ENCODE measurements at places on chromosomes 16 and 17.

GRCh38 chr17:80604009-80604669 lies 59.5 kb downstream of the RPTOR start:
- DNase-seq = no peak

DNA sequence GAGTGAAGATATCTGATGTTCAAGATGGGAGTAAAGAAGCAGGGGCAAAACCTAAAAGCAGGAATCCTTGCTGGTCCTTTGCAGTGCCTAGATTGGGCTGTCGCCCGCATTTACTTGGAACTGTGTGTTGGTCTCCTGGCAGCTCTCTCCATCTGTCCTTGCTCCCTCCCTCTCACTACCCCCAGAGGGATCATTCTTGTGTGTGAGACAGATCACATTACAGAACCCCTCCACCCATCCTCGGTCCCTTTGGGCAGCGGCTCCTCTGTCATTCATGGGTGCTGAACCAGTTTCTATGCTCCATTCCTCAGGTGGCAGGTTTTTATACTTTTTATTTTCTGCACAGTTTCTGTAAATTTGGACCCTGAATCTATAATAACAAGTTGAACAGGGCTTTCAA lies 99.4 kb upstream of the MYOCD start:
- no peak for DNase-seq

GRCh38 chr17:27368151-27368795 lies 74.4 kb downstream of the WSB1 start:
- peak; percentile 18 for DNase-seq

DNA sequence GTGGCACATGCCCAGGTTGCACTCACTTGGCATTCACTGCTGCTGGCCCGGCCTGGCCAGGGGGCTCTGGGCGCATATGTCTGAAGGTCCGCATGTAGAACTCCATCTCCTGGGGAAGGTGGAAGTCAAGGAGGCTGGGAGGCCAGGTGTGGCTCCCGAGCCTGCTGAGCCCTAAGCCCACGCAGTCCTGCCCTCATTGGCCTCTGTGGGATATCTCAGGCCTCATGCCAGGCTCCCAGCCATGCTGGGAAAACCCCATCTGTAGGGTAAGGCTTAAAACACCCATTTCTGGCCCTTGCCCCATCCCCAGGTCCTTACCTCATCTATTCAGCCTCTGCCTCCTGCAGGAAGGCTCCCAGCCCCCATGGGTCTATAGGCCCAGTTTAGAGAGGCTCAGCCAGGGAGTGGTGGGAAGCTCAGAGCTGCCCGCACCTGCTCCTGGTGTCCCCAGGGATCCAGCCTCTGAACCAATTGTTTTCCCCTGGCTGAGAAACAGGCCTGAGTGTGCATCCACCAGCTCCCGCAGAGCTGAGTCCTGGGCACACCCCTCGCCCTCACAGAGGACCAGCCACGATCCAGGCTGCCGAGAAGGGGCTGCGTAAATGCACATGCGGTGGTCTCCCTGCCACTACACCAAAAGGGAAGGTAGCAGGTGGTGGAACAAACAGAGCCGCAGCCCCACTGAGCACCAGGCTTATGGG lies 2.3 kb upstream of the TPPP3 start:
- DNase-seq = no peak

GRCh38 chr17:67784364-67785121 lies 40.8 kb upstream of the BPTF start:
- no peak for DNase-seq

GRCh38 chr17:42389899-42390298 lies 1.7 kb upstream of the STAT3 start:
- no peak for DNase-seq

DNA sequence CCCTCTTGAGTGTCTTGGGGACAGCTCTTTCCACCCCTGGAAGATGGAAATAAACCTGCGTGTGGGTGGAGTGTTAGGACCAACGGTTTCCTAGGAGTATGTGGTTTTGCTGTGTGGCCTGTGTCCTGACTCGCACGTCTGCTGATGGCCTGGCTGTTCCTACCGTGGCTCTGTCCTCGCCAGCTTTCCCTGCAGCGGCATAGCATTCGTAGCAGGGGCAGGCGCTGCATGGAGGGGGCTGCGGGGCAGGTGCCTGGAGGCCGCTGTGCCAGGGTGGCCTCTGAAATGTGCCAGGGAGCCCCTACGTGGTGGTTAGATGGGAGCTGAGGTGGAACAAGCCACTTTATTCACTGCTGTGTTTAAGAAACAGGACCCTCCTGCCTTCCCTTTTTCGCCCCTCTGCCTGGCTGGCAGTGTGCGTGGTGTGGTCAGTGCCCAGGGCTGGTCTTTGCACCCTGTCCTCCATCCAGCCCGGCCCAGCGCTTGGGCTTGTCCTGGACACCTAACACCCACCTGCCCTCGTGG lies 10.6 kb downstream of the SLC16A3 start:
- no peak for DNase-seq

- peak; percentile 12 for DNase-seq
Observed at GRCh38 chr16:66457888-66458287, 30.8 kb downstream of the BEAN1 start.

DNA sequence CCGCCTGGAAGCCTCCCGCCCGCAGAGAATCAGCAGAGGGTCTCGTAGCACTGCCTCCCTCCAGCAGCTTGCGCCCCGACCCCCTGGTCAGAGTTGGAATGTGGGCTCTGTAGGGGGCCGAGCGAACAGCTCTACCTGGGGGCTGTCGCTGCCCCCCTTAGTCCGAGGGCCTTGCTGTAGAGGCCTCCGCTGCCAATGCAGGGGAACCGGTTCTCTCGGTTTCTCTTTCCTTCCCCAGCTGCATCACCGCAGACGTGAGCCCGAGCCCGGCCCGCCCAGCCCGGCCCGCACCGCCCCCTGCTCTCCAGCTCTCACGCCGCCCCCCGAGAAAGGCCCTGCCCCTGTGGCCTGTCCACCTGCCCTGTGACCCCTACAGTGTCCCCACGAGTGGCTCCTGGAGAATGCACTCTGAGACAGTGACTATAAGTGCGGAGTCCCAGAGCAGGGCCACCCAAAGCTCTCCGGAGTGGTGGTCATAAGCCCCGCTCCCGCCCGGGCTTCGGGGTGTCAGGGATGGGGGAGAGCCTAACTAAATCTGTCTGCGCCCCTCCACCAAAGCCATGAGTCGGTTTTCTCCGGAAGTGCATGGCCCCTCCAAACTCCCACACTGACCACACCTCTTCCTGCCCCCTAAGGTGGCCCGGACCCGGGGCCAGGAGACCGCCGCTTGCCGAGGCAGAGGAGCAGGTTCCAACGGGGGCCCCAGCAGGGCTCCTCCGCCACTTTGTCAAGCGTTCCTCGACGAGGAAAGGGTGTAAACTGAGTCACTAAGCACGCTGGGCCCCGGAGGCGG lies 1.7 kb downstream of the ARHGAP27 start:
- DNase-seq = no peak

GRCh38 chr16:31194898-31195297 lies 7.7 kb downstream of the PYCARD start:
- DNase-seq = no peak

DNA sequence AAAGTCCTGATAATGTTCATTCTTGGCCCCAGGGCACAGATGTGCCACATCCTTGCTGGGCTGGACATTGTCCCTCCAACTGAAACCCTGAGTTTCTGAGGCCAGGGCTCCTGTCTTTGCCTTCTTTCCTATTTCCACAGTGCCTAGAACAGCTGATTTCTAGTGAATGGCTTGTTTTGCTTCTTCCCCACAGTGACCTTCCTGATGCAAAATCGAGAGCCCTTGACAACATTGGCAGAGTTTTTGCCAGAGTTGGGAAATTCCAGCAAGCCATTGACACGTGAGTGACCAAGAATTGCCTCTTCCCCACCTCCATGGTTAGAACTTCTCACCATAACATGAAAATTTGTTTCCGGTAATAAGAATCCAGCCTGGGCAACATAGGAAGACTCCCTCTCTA lies 14.5 kb downstream of the ODAD4 start:
- no peak for DNase-seq

DNA sequence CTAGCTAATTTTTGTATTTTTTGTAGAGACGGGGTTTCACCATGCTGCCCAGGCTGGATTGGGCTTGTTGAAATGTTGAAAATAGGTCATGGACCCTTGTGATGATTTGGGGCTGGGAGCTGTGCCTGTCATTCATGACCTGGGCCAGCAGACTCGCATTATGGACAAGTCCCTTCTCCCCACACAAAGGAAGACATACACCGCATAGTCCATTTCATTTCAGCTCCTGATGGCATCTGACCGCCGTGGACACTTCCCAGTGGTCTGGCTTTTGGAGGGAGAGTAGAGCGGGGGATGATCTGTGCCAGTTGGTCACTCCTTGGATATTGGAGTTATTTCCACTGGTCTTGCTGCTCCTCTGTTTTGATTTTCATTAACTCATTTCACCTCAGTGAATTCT lies 34.8 kb downstream of the MPRIP start:
- DNase-seq = peak; percentile 33

DNA sequence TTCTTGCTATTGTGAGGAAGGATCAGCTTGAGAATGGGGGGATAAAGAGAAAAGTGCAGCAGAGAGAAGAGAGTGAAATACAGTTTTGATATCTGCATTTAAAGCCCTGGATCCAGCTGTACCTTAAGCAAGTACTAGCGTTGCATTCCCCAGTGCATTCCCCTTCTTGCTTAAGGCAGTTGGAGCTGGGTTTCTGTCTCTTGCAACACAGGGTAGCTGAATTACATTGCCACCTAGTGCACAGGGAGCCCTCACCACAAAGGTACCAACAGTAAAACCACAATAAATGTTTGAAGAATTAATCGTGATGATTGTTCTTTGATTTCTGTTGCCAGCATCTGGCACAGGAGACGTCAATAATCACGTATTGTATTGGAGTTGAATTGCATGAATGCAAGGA lies 588.7 kb downstream of the RBFOX1 start:
- DNase-seq = no peak

- no peak for DNase-seq
Observed at GRCh38 chr17:56890390-56890789, 23.5 kb downstream of the TRIM25 start.

DNA sequence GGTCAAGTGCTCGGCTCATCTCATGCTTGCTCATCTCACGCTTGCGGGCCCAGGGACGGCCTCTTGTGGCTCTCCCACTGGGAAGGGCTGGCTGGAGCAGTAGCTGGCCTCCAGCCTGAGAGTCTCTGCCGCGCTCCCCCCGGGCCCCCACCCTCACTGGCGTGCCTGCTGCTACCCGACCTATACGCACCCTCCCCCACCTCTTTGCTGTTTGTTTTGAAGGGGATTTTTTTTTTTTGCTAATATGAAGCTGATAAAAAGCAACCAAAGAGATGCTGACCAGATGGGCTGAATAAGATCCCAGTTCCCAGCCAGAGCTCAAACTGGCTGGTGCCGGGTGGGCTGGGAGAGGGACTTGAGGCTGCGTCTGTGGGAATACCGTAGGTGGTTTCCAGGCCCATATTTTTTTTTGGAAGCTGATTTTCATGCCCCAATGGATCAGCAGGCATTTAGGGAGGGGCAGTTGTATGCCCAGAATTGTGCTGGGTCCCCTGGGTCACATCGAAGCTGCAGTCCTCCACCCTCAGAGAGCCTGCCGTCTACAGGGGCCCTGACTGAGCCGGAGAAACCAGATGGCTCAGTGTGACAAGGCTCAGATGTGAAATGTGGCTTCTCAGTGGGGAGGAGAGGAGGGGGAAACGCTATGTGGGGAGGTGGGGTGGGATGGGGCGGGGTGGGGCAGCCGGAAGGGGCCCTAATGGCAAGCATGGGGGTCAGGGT lies 115.0 kb downstream of the RAP1GAP2 start:
- DNase-seq = no peak

DNA sequence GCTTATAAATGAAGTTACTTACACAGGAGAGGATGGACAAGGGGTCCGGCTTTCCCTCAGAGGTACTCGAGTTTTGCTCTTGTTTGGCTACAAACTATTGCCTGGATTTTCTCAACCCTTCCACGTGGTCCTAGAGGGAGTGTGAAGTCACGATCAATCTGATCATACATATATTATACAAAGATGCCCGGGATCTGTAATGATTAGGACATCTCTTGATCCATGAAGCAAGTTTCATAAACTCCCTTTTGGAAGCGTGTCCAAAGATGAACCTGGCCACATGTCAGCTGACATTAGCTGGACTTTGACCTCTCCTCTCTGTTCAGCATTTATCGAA lies 2.3 kb upstream of the CDH11 start:
- no peak for DNase-seq

DNA sequence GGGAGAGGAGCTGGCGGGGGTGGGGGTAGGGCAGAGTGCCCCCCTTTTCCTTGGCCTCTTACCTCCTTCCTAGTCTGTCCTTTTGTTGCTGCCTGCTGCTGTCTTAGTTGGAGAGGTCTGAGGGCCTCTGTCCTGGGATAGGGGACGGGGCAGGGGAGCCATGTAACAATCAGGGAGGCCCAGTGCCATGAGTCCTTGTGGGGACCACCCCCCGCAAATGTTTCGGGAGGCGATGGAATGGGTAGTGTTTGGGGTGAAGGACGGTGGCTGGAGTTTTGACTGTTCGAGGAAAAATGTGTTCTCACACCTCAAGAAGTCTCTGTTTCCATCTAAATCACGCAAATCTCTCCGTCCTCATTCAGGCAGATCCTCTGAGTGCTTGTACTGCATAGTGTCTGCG lies 99.0 kb downstream of the OR1D5 start:
- peak; percentile 45 for DNase-seq

- DNase-seq = no peak
Observed at GRCh38 chr16:760545-761343, at the start of gene MSLN. MSLN (plus strand) TSS chr16:760734; CDS start chr16:762681, 1,947 bp downstream.

DNA sequence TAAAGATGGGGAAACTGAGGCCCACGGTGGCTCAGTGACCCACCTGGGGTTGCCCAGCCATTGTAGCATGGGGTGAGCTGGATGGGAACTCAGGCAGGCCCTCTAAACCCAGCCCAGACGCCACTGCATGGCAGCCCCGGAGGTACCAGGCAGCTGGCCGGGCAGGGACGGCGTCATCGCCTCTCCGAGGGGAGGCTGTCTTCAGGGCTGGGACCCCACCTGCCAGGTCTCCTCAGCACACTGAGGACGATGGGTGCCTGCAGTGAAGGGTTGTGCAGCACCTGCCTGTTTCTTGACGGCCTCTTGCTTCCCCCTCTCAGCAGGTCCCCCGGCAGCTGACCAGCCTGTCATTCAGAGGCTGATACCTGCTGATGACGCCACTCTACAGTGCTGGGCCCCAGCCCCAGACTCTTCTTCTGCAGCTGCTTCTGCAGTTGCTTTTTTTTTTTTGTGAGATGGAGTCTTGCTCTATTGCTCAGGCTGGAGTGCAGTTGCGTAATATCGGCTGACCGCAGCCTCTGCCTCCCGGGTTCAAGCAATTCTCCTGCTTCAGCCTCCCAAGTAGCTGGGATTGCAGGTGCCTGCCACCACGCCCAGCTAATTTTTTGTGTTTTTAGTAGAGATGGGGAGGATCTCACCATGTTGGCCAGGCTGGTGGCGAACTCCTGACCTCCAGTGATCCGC lies 24.7 kb downstream of the RNF213 start:
- no peak for DNase-seq

GRCh38 chr17:82970818-82971590 lies 108.4 kb upstream of the METRNL start:
- peak; percentile 77 for DNase-seq

DNA sequence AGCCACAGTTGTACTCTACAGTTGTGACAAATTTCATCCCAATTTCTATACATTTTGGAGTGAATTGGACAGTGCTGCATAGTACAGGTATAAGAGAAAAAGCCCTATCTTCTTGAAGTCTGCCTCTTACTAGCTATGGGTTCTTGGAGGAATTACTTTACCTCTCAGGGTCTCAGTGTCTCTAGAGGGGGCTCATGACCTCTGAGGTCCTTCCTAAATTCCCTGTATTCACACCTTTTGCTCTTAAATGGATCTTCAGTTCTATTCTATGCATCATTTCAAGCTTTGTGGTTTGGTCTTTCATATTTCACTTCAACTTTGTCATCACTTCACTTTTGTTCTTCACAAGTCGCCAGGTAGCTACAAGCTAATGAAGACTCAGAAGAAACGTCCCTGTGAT lies 71.2 kb upstream of the ERCC4 start:
- no peak for DNase-seq

All from mesenteric fat pad (tissue), 1 donor.